Foreskin keratinocyte (primary cell): ENCODE measurements at places on chromosomes 7 and 10.

- DNase-seq = peak; percentile 25
Measured at GRCh38 chr7:6121141-6121540, 90.0 kb downstream of the ANKRD61 start.

GRCh38 chr7:117110480-117111315, 157.4 kb downstream of the ST7 start:
- no peak for DNase-seq

DNA sequence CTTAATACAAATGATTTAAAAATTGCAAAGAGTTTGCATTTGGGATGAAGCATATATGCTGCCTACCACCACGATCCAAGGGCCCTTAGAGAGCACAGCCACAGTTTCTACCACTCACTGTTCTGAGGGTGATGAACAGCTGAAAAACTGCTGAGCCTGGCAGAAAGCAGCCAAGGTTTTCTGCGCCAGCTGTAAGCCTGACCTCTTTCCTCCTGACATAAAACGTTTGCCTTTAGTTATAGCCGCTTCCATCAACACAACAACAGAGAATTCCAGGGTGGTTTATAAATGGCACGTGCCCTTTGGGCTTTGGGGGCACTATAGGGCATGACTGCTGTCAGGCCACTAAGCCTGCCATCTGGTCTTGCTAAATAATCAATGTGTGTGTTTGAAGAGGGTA, 222.8 kb downstream of the RELN start:
- DNase-seq = no peak

GRCh38 chr7:43076189-43076605, 36.2 kb upstream of the HECW1 start:
- DNase-seq = no peak

- DNase-seq = peak; percentile 13
Measured at GRCh38 chr7:158809596-158809995, 19.7 kb downstream of the ESYT2 start.
